ENCODE measurements at places on chromosomes 13 and 19.

GRCh38 chr13:31955101-31955500 is 76.5 kb upstream of the FRY start:
- no peak for DNase-seq

GRCh38 chr19:6482343-6482686 is 728 bp upstream of the DENND1C start:
- DNase-seq: no peak

DNA sequence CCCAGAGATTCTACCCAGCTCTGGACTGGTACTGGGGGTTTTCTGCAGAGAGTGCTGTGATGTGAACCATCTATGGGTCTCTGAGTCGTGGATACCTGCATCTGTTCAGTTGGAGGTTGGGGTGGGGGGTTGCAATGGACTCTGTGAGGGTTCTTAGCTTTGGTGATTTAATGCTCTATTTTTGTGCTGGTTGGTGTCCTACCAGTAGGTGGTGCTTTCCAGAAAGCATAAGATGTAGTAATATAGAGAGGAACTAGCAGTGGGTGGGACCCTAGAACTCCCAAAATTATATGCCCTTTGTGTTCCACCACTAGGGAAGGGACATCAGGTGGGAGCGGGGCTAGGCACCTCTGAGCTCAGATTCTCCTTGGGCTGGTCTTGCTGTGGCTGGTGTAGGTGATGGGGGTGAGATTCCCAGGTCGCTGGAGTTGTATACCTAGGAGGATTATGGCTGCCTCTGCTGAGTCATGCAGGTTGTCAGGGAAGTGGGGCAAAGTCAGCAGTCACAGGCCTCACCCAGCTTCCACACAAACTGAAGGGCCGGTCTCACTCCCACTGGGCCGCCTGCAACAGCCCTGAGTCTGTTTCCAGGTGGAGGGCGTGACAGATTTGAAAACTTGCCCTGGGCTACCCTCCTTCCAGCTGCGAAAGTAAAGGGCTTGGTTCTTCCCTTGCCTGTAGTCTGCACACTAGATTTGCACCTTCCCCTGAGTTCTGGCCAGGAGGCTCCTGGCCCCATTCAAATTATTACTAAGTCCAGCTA is 573.0 kb upstream of the SLITRK1 start:
- DNase-seq: no peak

DNA sequence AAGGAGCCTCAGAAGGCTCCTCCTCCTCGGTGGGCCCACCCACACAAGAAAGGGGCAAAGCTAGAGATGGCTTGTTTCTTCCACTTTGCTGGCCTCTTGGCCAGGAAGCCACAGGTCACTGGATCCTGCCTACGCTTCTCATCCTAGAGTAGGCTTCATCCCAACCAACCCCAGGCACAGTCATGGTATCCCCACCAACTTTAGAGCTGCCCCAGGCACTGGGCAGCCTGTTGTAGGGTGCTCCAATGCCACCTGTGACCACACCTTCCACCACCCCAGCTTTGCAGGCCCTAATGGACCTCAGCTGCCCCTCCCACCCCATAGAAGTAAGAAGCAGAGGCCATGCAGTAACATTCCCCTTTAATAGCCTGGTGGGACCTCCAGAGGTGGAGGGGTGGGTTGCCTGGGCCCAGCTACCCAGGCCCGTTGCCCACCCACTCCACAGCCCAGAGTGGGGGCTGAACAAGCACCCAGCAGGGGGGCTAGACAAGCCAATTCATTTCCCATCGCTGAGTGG is 522 bp upstream of the CHMP2A start:
- no peak for DNase-seq

DNA sequence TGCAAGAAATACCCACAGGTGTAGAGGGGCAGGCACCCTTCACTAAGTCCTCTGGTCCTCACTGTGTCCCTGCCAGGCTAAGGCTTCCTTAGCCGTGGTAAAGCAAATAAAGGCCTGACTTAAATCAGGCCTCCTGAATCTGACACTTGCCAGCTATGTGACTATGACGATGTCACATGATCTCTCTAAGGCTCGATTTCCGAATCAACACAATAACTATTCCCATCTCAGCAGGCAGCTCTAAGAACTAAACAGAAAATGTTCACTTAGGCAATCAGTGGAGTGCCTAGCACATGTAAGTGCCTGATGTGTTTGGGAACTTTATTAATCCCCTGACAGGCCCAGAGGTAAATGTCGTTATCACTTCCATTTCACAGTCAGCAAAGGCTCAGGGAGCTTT is 2.0 kb downstream of the ZNF550 start:
- no peak for DNase-seq

GRCh38 chr13:106455777-106456176 is 79.7 kb downstream of the EFNB2 start:
- DNase-seq: no peak

DNA sequence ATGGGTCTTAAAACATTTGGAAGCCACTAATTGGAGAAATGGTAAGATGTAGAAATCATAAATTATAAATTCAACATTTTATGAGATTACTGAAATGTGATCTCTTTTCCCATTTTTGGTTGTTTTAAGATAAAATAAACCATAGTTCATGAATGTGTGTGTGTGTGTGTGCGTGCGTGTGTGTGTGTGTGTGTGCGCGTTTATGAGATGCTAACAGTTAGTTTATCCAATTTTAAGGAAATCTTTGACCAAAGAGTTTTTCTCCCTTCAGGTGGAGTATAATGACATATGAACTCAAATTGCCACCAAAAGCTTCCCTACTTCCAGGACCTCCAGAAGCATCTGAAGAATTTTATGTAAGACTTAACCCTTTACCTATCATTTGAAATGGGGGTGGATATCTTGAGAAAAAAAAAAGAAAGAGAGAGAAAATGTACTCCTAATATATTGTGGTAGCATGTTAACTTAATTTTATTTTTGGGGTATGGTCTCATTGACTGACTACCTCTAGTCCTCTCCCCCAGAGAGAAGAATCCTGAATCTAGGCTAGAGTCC is 98.1 kb upstream of the AKAP11 start:
- DNase-seq: no peak

- no peak for DNase-seq
These were observed 836 bp upstream of the BST2 start for GRCh38 chr19:17406046-17406886.

DNA sequence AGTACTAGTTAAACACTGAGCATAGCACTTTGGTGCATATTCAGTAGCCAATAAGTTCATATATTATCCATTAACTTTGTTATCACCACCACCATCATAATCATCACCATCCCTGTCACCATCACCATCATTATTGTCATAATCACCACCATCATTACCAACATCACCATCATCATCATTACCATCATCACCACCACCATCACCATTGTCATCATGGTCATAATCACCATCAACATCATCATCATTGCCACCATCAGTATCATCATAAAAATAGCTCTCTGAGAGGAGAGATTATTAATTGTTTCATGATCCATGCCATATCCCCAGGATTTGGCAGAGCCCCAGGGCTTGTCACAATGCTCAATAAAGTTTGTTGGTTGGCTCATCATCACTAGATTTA is 49.3 kb downstream of the MBD3L1 start:
- DNase-seq: no peak

DNA sequence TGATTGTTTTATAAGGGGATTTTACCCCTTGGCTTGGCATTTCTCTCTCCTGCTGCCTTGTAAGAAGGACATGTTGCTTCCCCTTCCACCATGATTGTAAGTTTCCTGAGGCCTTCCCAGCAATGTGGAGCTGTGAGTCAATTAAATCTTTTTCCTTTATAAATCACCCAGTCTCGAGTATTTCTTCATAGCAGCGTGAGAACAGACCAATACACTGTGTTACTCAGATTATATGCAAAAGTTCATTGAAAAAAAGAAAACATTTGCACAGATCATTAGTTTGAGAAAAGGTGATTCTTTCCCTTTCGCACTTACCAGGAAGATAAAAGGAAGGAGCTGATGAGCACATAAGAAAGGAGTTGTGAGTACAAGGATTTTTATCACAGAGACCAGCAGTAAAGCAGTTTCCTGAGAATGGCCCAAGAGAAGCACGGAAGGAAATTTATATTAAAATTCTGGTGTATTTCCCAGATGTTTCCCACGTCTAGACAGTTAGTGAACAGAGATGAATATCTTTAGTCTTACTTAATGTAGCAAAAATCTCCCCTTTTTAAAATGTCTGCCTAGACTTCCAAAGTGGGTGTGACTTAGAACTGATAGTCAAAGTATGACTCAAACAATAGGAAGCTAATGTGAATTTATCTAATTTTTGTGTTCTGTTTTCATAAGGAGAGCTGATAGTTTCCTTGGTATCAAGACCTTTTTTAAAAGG is 431.8 kb upstream of the SGCG start:
- no peak for DNase-seq

DNA sequence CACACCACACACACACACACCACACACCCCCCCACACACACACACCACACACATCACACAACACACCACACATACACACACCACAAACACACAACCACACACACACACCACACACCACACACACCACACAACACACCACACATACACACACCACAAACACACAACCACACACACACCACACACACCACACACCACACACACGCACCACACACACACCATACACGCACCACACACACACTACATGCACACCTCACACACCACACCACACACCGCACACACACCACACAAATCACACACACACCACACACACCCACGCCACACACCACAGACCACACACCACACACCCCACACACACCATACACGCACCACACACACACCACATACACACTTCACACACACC is 83.5 kb downstream of the ZNF557 start:
- no peak for DNase-seq
